ENCODE measurements at places on chromosomes 16 and 17.

DNA sequence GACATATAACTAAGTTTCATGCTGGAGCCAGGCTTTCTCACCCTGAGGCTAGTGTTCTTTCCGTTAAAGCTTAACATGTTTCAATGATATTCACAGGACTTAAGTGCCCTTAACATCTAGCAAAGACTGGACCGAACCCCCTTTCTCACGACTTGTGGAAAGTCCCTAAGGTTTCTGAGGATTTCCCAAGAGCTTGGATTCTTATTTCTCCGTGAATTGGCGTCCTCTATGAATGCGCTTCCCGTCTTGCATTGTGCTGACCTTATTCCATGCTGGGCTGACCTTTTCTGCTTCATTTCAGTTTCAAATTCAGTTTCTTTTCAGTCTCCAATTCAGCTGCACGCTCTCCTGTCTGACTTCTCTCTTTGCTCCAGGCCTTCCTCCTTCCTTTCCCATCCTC lies 206.4 kb downstream of the HS3ST3A1 start:
- no peak for DNase-seq

DNA sequence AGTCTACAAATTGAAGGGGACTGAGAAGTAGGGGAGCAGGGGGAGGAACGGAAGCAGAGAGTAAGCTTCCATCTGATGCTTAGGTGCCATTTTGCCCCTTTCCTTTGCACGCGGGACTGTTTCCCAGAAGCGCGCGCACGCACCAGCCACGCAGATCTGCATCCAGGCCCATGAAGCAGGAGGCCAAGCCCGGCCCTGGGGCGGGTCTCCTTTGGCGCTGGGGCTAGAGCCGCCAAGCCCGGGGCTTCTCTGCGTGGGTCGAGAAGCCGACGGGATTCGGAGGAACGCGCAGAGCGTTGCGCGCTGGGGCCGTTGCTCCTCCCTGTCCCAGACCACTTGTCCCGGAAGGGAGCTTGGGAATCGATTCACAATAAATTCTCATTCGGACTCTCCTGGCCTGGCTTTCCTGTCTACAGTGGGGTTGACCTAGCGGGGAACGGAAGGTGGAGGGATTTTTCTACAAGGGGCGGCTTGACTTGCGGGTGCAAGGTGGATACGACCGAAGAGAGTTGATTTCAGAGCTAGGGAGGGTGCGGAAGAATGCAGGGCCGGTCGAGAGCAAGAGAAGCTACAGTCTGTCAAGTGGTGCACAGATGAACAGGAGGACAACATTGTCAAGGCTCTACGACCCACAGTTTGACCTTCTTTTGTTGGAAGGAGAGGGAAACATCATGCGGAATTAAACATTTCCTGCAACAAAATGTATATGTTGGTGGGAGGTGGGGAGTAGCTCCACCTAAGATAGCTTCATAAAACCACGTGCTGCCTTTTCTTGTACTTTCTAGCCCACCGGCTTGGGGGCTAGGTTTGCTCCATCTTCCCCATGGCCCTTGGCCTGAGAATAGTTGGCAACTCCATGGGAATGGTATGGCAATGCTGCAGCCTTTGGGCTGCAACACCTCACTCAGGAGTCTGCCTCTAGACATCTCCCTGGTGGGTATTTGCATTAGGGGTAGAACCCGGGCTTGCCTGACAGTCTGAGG lies 4.5 kb downstream of the HOXB9 start:
- no peak for DNase-seq

DNA sequence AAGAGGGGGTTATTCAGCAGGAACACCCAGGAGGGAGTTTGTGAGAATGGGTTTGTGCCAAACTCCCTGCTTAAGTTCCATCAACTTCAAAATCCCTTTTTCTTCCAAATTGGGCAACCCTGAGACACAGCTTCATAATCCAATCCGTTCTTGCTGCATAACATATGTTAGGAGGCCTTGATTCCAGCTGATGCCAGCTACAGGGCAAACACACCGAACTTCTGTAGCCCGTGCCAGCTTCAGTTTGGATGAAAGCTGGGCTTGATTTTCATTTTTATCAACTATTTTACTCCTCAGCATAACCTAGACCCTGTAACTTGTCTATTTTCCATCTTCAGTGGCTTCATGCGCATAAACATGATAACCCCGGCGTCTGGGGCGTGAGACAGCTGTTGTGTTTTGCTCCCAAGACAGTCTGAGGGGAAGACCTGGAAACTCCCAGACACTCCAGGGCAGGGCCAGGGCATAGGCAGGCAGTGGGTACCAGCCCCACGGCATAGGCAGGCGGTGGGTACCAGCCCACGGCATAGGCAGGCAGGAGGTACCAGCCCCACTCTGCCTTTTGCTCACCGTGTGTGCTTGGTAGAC lies 220.4 kb downstream of the C16orf95 start:
- no peak for DNase-seq

DNA sequence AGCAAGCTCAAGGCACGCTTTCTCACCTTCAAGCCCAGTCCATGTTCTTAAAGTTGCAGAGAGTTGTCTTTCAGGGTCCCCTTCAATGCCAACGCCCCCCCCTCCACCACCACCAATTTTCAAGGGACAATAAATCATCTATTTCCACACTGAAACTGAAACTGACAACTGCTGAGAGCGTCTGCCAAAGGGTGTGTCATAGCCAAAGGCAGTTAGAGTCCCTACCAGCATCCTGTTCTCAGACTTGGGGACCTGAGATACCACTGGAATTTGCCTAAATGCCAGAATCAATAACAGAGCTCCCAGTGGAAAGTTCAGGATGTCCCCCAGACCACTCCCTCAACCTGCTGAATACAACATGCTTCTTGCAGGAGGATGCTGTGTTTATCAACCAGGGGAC lies 133.2 kb upstream of the SOX9 start:
- DNase-seq, result no peak

DNA sequence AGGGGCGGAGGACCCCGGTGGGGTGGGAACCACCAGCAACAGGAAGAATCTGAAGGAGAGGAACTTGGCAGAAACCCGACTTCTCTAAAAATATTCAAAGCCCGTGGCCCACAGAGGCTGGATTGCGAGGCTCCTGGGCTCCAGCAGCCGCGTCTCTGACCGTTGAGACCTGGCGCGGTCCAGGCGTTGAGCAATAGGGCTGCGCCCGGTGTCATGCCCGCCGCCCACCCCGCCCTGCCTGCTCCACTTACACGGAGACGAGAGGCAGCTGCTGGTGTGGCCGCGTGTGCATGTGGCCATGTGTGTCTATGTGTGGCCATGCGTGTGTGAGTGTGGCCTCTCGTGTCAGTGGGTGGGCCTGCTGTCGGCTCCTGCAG lies 83.6 kb downstream of the IRF8 start:
- no peak for DNase-seq

Measured in nucleus accumbens (tissue), 56 donors.